NCI-H1436 treated with DMSO at 0.1 percent for 48 hours (cell line): ENCODE measurements at places on chromosomes 2 and 18.

DNA sequence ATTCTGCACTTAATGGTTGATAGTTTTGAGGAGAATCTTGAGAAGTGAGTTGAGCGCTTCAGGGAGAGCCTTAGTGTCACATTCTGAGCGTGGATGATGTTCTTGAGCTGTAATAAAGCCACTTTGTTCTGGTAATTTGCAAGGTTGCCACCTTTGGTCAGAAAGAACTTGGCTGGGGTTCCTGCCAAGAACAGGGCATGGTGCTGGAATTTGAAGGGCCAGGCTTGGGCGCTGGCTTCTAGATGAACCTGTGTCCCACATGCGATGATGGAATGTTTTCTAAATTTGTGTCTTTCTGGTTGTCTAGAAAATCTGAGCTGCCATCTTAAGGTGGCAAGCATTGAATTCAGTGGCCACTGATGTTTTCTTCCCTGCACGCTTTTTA is 124.1 kb upstream of the EML6 start:
- no peak for DNase-seq

GRCh38 chr18:71431689-71432088 is 1112.5 kb downstream of the CBLN2 start:
- no peak for DNase-seq

- DNase-seq: no peak
These were observed 49.8 kb downstream of the FBXO15 start for GRCh38 chr18:74097803-74098202.

- no peak for DNase-seq
These were observed 163.4 kb upstream of the NOSTRIN start for GRCh38 chr2:168639018-168639417.

DNA sequence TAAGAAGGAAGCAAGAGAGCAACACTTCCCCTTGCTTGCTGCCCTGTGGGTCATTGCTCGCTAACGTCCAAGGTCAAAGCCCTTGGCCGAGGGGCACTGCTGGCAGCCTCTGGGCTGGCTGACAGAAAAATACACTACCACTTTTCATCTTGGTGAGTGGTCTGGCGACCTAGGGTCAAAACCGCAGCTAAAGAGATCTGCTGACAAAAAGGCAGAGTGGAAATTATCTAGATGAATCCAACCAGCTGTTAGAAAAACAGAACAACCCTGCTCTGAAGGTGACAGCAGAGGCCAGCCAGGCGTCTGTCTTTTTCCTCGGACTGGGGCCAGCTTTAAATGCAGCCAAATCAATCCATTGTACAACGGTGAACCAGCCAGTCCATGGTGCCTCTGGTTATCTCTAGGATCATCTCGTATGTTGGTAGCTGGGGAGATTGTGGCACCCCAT is 92.6 kb downstream of the CD8B2 start:
- DNase-seq: no peak

GRCh38 chr2:209526561-209526960 is 102.7 kb downstream of the MAP2 start:
- no peak for DNase-seq

DNA sequence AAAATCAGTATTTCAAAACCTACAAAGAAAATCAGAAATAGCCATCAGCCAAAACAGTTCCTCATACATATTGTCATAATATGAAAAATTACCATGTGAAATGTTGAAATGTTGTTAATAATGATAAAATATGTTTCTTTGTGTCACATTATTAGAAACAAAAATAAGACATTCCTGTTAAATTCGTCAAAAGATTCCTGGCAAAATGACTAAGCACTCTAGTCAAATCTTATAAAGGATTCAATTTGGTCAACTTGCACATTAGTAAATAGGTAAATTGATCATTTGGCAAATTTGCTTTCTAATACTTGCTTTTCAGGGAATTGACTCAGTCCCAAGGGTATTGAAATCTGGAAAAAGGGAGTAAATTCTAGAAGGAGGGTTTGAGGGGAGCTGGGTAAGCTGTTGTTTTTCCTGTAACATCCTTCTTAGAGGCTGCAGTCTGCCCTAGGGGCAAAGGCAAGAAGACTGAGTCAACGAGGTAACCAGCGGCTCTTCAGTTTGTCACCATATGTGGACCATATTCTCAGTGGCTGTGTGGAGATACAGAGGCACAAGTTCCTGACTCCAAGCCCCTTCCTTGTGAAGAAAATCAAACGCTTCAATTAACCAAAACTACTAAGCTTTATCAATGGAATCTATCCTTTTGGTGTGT is 482.3 kb downstream of the TNS1 start:
- DNase-seq: no peak
